ENCODE measurements at places on chromosomes 16 and 17.

GRCh38 chr17:50020841-50021599 is 26.0 kb upstream of the DLX3 start:
- H3K27ac ChIP-seq, result no peak overlapping the region
- no peaks in the 10 kb centered on the region for H3K4me1 ChIP-seq
- H3K4me3 ChIP-seq, result no peak overlapping the region
- H3K27me3 ChIP-seq, result no peaks in the 10 kb centered on the region
- no peaks in the 10 kb centered on the region for H3K36me3 ChIP-seq

- no peaks in the 10 kb centered on the region for H3K27me3 ChIP-seq
- peaks cover 13% of the 10 kb centered on the region for H3K4me1 ChIP-seq
- no peaks in the 10 kb centered on the region for H3K36me3 ChIP-seq
- DNase-seq, result peak; percentile 41
Observed at GRCh38 chr16:56625140-56625942, at the start of gene MT1E. Gene MT1E (plus strand): TSS chr16:56625781. CDS start chr16:56625852, 71 bp downstream.

GRCh38 chr17:27654136-27654535 is 23.1 kb downstream of the LGALS9 start:
- no peaks in the 10 kb centered on the region for H3K4me1 ChIP-seq
- no peaks in the 10 kb centered on the region for H3K27me3 ChIP-seq
- H3K27ac ChIP-seq, result no peak overlapping the region
- H3K4me3 ChIP-seq, result no peak overlapping the region
- DNase-seq, result no peak
- H3K36me3 ChIP-seq, result no peaks in the 10 kb centered on the region

GRCh38 chr17:19939993-19940721 is 37.5 kb downstream of the AKAP10 start:
- H3K27me3 ChIP-seq, result no peaks in the 10 kb centered on the region
- H3K27ac ChIP-seq, result no peak overlapping the region
- no peak for DNase-seq
- no peak overlapping the region for H3K4me3 ChIP-seq
- H3K36me3 ChIP-seq, result peaks cover 27% of the 10 kb centered on the region

- no peaks in the 10 kb centered on the region for H3K4me1 ChIP-seq
- no peaks in the 10 kb centered on the region for H3K36me3 ChIP-seq
- no peak overlapping the region for H3K27ac ChIP-seq
- H3K27me3 ChIP-seq, result no peaks in the 10 kb centered on the region
- no peak overlapping the region for H3K4me3 ChIP-seq
Observed at GRCh38 chr17:252456-252855, 71.0 kb upstream of the DOC2B start.

GRCh38 chr17:20275653-20276052 is 191.7 kb downstream of the LGALS9B start:
- peaks cover 6% of the 10 kb centered on the region for H3K4me1 ChIP-seq
- H3K27ac ChIP-seq, result peak overlapping the region; percentile 68
- no peaks in the 10 kb centered on the region for H3K36me3 ChIP-seq
- no peak overlapping the region for H3K4me3 ChIP-seq
- no peaks in the 10 kb centered on the region for H3K27me3 ChIP-seq

DNA sequence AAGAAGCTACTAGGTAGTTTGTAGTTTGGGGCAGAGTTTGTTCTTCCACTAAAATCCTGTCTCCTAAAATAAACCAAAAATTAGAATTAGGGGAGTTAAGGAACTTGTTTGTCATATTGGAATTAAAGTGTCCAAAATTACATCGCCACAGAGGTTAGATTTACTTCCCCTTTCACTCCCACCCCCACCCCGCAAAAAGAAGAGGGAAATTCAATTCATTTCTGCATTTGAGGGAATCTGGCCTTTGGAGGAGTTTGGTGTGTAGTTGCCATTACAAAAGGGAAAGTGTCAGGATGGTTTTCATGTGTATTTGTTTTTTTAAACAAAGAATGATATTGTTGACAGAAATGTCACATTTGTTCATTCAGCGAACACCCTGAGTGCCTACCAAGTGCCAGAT is 5.8 kb downstream of the TMEM97 start:
- peaks cover 3% of the 10 kb centered on the region for H3K36me3 ChIP-seq
- DNase-seq, result no peak
- no peaks in the 10 kb centered on the region for H3K27me3 ChIP-seq
- H3K27ac ChIP-seq, result no peak overlapping the region
- H3K4me3 ChIP-seq, result no peak overlapping the region
- no peaks in the 10 kb centered on the region for H3K4me1 ChIP-seq

- no peak overlapping the region for H3K27ac ChIP-seq
- no peak for DNase-seq
- H3K27me3 ChIP-seq, result no peaks in the 10 kb centered on the region
- no peaks in the 10 kb centered on the region for H3K36me3 ChIP-seq
- no peaks in the 10 kb centered on the region for H3K4me1 ChIP-seq
Observed at GRCh38 chr16:82814059-82814458, 187.3 kb downstream of the CDH13 start.

DNA sequence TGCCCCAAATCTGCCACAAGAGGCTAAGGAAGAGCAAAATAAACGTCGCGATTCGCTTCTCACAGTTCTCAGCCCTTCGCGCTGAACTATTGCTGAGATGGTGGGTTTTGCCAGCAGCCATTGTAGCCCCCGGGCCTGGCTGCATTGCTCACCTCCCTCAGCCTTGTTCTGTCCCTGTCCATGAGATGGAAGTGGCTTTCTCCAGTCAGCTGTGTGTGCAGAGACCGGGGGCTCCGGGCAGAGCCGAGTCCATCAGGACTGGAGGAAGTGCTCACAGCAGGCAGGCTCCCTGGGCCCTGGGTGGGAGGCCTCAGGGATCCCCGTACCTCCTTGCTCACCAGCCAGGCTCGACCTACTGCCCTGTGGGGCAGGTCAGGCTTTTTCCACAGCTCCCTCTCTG is 27.6 kb upstream of the CAPN15 start:
- no peaks in the 10 kb centered on the region for H3K36me3 ChIP-seq
- DNase-seq, result no peak
- no peak overlapping the region for H3K27ac ChIP-seq
- H3K27me3 ChIP-seq, result no peaks in the 10 kb centered on the region

DNA sequence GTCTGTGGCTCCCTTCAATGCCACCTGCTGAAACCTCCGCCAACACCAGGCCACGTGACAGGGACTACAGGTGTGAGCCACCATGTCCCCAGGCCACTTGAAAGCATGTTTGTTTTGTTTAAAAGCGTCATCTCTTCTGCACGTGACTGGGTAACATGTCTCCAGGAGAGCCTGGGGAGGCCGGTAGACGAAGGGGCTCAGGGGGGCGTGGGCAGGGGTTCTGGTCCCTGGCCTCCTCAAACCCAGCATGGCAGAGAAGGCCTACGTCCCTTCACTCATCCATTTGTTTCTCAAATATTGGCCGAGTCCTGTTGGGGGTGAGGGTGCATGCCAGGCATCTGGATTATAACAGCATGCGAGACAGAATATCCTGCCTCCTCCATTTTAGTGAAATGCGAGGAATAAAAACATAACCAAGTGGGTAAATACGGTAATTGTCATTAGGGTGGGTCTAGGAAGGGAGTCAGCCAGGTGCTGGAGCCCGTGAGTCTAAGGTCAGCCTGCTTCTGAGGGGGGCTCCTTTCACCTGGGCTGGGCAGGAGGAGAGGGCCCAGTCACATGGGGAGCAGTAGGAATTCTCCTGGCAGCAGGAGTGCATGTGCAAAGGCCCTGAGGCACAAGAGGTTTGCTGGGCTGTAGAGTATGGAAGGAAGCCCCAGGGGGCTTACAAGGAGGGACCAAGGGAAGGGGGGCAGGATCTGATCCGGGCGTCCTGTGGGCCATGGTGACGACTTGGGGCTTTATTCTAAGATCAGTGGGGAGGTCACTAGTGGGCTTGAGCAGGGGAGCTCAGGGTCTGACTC is 26.8 kb upstream of the CIBAR2 start:
- H3K4me3 ChIP-seq, result no peak overlapping the region
- H3K27ac ChIP-seq, result no peak overlapping the region
- no peaks in the 10 kb centered on the region for H3K36me3 ChIP-seq
- DNase-seq, result no peak
- H3K27me3 ChIP-seq, result no peaks in the 10 kb centered on the region
- H3K4me1 ChIP-seq, result no peaks in the 10 kb centered on the region

- peaks cover 24% of the 10 kb centered on the region for H3K4me1 ChIP-seq
- H3K4me3 ChIP-seq, result no peak overlapping the region
- no peaks in the 10 kb centered on the region for H3K27me3 ChIP-seq
Observed at GRCh38 chr16:58002416-58002800, 1.2 kb downstream of the USB1 start.

DNA sequence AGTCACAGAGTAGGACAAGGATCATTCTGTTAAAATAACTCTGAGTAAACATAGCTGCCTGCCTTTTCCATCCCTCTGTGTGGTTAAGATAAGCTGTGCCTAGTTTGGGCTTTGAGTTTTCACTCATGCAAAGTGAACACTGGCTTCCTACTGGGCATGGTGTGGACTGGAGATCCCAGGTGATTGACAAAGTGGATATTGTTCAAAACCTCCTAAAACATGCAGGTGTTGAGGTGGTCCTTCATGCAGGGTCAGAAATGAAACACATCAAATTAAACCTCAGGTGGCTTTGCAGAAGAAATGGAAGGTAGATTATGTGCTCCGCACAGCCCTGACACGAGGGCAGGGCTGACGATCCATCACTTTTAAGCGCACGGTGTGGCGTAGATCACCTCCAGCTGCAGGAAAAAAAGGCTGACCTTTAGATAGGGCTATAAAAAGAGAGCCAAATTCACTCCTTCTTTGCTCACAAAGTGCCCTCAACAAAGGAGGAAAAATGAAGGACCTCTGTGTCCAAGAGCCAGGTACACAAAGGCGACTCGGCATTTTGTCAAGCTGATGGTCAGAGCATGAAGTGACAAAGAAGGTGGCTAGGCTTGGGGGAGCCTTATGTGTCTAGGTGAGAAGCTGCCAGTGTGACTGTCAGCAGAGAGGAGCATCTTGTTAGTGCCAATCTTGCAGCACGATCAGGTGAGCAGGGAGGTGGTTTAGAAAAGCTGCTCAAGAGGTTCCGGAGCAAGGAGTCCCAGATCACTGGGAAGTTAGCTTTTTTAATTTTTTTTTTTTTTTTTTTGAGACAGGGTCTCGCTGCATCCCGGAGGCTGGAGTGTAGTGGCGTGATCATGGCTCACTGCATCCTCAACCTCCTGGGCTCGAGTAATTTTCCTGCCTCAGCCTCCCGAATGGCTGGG is 19.9 kb upstream of the ITPRIPL2 start:
- no peak overlapping the region for H3K4me3 ChIP-seq
- no peak for DNase-seq
- H3K27ac ChIP-seq, result no peak overlapping the region
- H3K36me3 ChIP-seq, result no peaks in the 10 kb centered on the region
- H3K27me3 ChIP-seq, result no peaks in the 10 kb centered on the region
- no peaks in the 10 kb centered on the region for H3K4me1 ChIP-seq

DNA sequence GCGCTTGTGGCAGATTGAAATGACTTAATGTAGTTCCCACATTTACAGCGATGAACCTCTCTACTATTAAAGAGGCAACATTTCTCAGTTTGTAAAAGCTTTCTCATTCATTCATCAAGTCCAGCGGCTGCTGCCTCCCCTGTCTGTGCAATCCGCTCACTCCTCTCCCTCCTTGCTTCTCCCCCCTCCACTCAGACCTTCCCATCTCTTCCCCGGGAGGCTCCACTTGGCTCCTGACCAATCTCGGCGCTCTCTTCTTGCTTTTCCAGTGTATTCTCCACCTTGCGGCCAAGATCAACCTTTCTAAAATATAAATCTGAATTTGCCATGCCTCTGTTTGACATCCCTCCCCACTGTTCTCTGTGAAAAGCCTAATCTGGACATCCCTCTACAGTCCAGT is 117.5 kb downstream of the ASIC2 start:
- H3K4me3 ChIP-seq, result no peak overlapping the region
- DNase-seq, result no peak
- no peak overlapping the region for H3K27ac ChIP-seq
- no peaks in the 10 kb centered on the region for H3K36me3 ChIP-seq
- H3K27me3 ChIP-seq, result no peaks in the 10 kb centered on the region

All from naive thymus-derived CD4-positive, alpha-beta T cell (primary cell).